ENCODE measurements at places on chromosomes 2 and 18.

DNA sequence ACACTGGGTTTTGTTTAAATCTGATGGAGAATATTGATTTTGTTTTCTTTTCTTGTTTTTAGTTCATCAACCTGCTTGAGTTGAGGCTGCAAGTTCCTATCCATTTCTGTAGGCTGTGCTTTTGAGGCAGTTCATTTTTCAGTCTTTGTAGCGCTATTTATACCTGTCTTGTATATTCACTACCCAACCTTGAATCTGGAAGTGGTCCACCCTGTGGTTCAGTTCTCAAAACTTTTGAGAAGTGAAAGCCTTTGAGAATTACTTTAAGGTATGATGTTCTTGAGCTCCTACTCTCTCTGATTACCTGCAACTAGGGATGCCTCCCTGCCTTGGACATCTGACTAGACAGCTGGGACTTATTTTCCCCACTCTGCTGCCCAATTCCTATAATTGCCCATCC is 53.5 kb upstream of the KCNE4 start:
- no peak for DNase-seq

DNA sequence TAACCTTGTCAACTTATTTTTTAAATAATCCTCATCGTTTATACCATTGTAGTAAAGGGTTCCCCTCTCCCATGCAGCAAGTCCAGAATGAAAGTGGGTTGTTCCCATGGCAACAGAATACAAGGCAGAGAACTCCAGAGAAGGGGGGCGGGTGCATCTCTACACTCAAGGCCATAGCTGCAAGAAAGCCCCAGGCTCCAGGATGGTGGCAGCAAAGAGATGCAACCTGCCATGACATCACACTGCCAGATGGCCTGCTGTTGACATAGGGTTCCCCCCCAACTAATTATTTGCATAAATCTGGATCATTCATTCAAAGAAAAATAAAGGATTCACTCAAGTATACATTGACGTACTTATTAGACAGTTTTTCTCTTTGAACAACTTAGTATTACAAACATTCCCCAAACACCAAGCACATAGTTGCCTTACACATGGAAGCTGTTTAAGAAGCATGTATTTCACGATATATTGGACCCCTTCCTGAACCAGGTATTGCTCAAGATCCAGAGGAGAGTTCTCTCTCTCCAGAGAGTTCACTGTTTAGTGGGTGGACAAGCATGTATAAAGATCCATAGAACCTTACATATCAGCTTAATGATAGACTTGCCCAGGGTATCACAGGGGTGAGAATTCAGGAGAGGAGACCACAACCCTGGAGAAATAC is 87.4 kb upstream of the KLF7 start:
- no peak for DNase-seq

DNA sequence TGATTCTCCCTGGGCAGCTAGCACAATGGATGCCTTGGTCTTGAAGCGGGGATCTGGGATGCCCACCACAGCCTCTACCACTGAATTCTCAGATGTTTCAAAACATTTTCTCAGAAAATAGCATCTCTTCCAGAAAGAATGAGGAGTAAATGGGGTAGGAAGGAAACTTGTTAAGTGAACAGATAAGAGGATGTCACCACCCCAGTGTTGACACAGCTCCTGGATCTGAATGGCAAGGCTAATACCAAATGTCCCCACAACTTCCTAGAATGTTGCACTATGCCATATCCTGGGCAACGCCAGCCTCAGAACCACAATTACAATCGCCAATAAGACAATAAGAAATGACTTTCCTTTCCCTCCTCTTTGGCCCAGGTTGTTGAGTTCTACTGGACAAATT is 177.2 kb downstream of the BCL11A start:
- no peak for DNase-seq

DNA sequence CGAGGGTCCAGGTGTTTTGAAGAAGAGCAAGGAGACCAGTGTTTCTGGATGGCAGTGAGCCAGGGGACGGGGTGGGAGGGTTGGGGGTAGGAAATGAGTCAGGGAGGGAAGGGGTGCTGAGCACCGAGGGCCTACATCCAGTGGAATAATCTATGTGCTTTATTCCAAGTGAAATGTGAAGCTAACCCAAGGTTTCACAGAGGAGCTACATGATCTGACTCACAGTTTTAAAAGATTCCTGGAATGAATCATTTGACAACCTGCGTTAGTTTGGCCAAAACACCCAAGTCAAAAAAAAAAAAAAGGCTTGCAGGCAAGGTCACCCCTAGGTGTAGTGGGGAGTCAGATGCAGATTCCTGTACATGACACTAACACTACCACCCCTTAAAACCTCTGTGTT is 419.7 kb upstream of the MEX3C start:
- DNase-seq: no peak

- no peak for DNase-seq
These were observed 4.0 kb upstream of the FAM124B start for GRCh38 chr2:224405841-224406370.

DNA sequence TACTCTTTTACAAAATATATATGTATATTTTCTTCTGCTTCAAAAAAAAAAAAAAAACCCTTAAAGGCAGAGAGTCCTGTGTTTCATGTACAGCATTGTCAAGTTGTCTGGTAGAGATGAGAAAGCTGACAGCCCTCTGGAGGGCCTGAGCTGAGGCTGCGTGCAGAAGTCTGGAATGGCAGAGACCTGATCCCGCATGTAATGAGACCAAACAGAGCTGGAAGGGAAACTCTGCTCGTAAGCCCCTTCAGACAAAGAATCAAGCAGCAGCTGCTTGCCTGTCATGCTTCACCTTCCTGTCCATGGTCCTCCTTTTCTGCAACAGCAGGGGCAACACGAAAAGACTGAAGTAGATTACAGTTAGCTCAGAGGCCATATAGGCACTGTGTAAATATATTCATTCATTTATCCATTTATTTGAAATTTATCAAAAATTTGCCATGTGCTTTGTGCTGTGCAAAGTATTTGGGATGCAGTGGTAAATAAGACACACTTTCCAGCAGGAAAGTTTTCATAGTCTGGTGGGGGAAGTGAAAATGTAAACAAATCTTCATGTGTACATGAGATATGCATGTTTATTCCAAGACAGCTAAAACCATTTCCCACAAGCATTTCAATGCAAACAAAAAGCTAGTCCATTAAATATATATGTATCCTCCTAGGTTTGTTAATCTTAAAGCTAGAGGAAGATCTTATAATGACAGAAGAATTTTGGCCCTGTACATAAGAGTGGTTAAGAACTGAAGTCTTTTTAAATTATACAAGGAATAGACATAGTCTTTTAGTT is 912.7 kb downstream of the CPS1 start:
- DNase-seq: no peak

DNA sequence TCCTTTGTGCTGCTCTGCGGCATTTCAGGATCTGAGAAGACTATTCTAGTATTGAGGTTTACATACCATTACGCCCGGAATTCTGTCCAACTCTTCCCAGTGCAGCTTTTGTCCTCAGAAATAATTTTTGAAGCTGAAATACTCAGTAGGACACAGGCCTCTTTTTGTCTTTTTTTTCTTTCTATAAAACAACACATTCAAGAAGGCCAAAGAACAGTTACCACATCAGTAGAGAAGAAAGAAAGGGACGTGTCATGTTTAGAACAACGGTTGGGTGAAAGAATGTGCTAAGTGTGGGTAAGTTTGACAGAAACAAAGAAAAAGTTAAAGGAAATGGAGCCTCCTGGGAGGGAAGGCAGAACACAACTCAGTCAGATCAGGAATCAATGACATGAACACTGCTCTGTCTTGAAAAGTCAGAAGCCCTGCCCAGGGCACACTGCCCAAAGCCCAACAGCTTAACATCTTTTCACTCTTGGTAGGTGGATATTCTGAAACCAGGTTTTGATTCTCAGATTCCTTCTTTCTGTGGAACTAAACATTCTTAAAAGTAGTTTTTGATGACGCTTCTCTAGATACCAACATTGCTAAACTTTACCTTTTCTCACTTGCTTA is 198.6 kb upstream of the CWC22 start:
- no peak for DNase-seq

- DNase-seq: no peak
These were observed 281 bp downstream of the XPO1 start for GRCh38 chr2:61537950-61538199.

- DNase-seq: no peak
These were observed 2.0 kb downstream of the PHLPP1 start for GRCh38 chr18:62717169-62717924.

- DNase-seq: no peak
These were observed 345.1 kb downstream of the DYSF start for GRCh38 chr2:71798266-71799012.

DNA sequence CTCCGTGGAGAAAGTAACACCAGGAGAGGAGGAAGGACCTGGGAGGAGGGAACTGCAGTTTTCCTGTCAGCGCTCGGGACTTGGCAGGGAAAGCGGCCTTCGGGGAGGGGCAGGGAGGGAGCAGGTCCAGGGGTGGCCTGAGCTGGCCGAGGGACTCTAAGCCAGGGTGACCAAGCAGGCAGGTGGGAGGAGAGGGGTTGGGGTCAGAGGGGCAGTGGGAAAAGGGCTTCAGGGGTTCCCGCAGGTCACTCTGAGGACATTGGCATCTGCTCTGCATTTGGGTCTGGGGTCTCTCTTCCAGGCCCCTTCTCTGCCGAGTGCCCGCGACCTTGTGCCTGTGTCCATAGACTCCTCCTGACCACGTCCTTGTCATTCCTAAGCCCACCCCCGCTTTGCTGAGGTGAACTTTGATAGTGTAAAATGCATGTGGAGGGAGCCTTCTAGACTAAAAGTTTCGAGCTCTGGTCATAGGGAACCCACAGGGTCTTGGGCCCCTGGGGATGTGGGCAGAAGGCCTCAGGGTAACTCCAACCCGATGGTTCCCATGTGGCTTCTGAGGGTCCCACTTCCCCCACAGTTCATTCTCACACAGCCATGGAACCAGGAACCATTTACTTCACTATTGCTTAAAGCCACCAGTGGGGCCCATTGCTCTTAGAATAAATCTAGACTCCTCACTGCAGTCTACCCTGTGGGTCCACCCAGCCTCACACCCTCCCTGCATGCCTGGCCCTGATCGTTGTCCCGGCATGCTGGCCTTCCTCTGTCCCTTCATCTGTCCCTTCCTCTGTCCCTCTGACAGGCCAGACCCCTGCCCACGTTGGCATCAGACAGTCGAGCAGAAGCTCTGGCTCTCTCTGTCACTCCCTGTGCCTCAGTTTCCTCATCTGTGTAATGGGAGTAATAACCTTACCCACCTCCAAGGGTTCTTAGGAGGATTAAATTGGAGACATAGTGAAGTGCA is 229.2 kb downstream of the SEPTIN10 start:
- no peak for DNase-seq

DNA sequence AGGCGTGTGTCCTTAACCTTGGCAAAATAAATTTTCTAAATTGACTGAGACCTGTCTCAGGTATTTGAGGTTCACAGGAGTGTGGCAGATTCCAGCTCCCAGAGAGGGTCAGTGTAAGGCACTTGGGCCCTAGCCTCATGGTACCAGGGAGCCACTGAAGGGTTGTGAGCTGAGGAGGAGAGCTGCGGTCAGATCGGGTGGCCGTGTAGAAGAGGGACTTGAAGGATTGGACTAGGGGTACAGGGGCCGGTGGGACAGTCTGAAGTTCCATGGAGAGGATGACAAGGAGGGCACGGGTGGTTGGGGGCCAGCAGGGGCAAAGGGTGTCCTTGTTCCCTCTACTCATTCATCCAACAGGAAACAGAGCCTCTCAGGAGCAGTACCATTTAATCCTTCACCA is 327.0 kb upstream of the HS6ST1 start:
- no peak for DNase-seq

- no peak for DNase-seq
These were observed 414.3 kb upstream of the HS6ST1 start for GRCh38 chr2:128732976-128733431.

GRCh38 chr2:197851451-197851850 is 47.1 kb downstream of the PLCL1 start:
- DNase-seq: no peak

DNA sequence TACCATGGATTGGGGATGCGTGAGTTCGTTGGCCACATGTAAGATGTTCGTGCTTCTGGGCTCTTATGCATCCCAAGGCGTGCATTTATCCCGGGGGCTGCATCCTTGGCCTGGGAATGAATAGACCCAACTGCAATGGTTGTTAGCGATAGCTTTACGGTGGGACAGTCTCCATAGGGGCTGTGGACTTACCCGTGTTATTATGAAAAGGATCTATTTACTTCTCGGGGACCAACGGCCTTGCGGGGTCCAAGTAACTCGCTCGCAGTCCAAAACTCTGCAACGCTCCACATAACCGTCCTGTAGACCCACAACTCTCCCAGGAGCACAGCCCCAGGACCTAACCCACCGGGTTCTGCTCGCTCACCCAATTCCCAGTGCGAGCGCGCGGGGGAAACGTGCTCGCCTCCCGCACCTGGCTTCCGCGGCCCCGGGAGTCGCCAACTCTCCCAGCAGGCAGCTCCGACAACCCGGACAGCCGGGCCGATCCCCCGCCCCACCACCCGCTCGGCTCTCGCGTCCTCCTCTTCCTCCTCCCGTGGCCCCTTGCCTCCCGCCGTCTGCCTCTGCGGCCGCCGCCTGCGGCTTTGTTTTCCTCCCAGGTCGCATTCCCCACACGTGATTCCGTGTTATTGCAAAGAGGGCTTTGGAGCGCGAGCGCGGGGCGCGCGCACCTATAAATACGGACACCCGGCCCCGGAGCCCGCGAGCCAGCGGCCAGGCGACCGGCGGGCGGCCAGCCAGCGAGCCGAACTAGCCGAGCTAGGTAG is at the start of gene CABLES1:
Gene CABLES1 (plus strand): TSS at position 706 of the 770 bp plus-strand sequence. CDS start 278 bp downstream, outside the sequence.
- no peak for DNase-seq

GRCh38 chr2:705971-706511 is 28.8 kb upstream of the TMEM18 start:
- DNase-seq: no peak

DNA sequence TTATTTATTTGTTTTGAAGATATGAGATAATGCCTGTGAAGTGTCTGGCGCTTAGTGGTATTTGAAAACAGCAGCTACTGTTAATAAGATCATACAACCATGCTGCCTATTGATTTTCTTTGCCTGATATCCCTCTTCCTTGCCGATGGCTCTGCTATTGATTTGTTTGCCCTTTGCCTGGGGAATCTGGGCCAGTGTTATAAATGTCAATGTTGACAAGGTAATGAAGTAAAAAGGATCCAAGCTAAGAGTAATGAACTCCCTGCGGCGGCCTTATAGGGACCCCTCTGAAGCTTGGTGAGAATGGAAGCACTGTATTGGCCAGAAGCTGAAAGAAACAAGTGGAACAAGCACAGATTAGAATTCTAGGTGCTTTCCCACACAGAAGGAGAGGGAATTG is 854.6 kb downstream of the CNTNAP5 start:
- DNase-seq: no peak

- no peak for DNase-seq
These were observed 61.4 kb downstream of the RPL31 start for GRCh38 chr2:101063352-101064124.

GRCh38 chr2:17590342-17590911 is 49.9 kb downstream of the VSNL1 start:
- DNase-seq: no peak

DNA sequence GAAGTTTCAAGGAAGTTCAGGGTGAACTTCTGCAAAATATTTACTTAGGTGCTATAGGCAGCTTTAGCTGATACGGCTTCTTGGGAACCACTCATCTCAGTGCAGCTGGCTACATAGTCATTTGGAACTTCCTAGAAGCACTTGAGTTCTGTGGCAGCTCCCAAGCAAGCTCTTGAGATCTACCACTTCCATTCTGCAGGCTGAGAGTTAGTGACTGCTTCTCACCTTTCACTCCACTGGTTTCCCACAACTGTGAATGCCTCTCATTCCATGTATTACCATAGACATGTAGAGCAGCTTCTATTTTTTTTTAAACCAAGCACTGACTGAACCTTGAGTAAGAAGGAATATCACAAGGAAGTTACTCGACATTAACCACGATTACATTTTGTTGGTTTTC is 994.1 kb upstream of the ACVR2A start:
- no peak for DNase-seq
